Activated CD4-positive, alpha-beta T cell treated with anti-CD3 and anti-CD28 coated beads for 24 hours (primary cell): ENCODE measurements at places on chromosomes 5 and 9.

DNA sequence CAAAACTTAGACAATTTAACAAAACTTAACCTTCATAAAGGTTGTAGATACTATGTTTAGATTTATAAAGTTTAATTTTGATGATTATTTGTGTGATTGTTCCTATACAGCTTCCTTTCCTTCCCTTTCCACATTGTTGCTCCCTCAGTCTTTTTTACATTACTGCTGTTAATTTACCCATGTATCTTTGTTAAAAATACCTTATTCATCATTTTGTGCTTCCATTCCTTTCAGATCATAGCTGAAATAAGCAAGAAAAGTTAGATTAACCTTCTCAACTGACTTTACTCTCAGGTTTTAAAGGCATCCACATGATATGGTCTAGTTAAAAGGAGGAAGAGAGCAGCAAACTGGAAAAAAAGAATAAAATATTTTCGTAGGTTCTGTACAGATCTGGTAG is 2.0 kb downstream of the SMAD5 start:
- no peak for DNase-seq

DNA sequence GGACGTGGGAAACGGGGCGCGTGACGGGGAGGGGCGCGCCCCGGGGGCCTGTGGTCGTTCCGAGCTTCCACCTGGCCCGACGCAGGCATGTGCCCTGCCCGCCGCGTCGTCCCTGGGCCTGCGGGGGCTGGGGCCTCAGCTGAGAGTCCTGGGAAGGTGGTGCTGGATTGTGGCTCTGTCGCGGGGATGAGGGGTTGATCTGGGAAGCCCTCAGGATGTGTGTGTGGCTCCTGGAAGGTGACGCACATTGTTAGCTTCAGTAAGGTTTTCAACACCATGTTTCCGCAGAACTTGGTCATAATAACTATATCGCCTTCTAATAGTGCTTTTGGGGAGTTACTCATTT is 589.1 kb downstream of the MTRR start:
- no peak for DNase-seq

- DNase-seq = no peak
Observed at GRCh38 chr9:127980060-127980705, 606 bp downstream of the EEIG1 start.

GRCh38 chr5:87729781-87730180 is 317.1 kb upstream of the CCNH start:
- DNase-seq = no peak

GRCh38 chr5:95219411-95219810 is 65.5 kb downstream of the MCTP1 start:
- no peak for DNase-seq

DNA sequence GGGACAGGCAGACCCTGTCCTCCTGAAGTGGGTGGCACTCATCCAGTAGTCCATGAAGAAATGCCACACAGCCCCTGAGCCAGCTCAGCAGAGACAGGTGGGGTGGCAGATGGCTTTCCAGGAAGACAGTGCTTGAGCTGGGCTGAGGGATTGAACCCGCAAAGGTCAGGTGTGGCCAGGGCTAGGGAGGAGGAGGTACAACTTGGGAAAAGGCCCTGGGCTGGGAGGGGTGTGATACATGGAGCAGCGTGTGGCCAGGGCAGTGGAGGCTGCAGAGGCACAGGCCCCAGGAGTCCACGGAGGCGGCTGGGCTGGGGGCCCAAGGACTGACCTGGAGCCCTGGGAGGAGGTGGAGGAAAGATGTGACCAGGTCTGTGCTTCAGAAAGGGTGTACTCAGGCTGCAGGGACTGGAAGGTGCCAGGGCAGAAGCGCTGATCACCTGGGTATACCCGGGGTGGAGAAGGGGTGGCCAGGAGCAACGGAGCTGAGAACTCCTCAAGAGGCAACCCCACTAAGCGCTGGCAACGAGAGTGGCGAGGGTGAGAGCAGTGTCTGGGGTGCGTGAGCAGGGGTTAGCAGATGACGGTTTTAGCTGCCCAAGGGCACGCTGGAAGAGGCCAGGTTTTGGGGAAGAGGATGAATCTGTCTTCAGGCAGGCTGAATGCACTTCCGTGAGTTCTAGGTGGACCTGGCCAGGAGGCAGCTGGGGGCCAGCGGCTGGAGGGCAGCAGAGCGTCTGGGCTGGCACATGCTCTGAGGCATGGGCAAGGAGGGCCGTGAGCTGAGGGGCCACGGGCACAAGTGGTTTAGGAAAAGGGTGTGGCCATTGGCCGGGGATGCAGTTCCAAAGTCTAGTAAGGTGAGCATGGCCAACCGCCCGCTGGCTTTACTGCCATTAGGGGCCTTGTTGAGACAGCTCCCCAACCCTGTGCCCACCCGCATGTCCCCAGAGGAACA is 3.9 kb upstream of the RABL6 start:
- DNase-seq = no peak

DNA sequence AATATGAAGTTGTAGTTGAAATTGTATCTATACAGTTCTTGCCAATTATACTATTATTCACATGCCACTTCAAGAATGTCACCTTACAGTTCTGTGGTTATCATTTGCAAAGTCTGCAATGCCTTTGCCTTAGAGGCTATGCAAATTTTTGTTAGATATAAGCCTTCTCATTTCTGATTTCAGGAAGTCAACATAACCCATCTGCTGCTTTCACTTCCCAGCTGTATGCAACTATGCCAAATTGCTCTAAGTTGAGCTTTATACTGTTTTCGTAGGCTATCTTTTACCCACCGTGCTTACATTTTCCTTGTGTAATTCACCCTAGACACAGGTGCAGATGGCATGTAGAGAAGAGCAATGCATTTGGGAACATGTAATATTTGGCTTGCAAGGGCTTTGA is 1083.0 kb downstream of the CDH9 start:
- DNase-seq = no peak
